NCI-H69 (cell line): ENCODE measurements at places on chromosomes 7 and 10.
A peak's percentile ranks its signal among the peaks of the same experiment; 100 is the strongest.

DNA sequence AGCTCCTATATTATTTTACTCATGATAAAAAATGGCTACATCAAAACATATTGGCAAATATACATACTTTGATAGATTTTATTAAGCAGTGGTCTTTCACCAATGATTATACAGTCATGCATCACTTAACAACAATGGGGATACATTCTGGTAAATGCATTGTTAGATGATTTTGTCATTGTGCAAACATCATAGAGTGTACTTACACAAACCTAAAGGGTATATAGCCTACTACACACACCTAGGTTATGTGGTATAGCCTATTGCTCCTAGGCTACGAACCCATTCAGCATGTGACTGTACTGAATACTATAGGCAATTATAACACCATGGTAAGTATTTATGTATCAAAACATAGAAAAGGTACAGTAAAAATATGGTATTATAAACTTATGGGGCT, 98.9 kb upstream of the IL6 start:
- DNase-seq = peak; percentile 79

DNA sequence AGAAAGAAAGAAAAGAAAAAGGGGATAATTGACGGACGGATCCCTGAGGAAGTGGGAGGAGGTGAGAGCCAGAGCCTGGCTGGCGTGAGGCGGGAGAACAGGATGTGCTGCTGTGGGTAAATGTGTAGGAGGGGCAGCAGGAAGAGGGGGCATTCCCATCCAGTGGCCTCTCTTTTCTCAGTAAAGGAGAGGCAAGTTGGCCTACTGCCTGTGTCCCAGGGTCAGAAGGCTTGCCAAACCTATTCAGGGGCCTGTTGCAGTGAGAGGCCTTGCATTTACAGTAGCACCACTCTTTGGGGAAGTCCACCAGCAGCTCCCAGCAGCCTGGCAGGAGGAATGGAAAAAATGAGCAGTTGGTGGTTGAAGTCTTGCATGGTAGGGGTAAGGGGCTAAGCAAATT, 26.6 kb upstream of the ASCC1 start:
- DNase-seq = no peak

DNA sequence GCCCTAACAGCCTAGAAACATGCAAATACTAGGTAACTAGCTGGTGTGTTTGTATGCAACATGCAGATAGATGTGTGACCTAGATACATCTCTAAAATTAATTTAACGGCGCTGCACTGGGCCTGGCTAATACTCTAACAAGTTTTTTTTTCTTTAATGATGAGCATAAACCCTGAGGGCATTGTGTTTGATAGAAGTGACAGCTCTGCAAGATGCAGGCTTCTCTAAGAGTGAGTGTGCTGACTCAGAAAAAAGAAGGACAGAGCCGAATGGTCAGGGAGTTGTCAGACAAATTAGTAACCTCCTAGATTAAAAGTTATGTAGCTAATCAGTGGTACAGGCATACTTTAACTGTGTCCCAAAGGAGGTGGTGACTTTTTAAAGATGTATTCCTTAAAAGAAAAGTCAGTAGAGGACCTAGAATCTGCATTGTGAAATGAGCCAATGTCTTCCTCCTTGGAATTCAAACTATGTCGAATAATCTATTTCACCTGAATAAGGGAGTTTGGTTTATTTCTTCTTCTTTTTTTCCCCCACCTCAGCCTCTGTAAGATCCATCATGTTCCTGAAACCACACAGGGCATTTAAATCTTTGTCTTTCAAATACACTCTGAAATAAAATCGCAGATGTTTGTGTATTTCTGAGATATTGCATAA, 315.1 kb downstream of the GFRA1 start:
- DNase-seq = no peak

- no peak for DNase-seq
Measured at GRCh38 chr7:131637859-131638258, 81.4 kb upstream of the PODXL start.

DNA sequence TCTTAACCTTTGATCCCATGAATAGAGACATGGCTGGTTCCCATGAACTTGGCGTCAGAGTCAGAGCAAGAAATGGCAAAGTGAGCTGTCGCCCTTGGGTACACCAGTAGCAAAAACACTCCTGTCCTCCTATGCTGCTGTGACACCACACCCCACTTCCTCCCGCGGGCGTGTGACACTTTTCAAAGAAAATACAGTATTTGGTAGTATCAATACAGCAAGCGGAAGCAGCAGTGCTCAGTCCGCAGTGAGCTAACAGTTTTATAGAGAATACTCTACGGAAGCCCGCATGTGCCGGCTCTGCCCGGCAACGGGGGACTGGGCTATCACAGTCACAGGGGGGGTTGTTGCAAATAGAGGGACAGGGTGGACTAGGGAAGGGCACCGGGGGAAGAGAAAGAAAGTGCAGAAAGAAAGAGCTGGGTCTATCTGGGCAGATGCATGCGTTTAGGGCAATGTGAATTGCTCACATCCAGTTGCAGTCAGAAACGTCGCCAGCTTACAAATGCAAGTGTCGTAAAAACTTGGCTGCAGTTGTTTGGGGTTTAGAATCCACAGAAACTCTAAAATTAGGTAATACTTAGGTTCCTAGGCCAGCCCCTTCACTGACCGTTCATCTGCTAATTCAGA, 49.8 kb downstream of the PRKCQ start:
- no peak for DNase-seq

DNA sequence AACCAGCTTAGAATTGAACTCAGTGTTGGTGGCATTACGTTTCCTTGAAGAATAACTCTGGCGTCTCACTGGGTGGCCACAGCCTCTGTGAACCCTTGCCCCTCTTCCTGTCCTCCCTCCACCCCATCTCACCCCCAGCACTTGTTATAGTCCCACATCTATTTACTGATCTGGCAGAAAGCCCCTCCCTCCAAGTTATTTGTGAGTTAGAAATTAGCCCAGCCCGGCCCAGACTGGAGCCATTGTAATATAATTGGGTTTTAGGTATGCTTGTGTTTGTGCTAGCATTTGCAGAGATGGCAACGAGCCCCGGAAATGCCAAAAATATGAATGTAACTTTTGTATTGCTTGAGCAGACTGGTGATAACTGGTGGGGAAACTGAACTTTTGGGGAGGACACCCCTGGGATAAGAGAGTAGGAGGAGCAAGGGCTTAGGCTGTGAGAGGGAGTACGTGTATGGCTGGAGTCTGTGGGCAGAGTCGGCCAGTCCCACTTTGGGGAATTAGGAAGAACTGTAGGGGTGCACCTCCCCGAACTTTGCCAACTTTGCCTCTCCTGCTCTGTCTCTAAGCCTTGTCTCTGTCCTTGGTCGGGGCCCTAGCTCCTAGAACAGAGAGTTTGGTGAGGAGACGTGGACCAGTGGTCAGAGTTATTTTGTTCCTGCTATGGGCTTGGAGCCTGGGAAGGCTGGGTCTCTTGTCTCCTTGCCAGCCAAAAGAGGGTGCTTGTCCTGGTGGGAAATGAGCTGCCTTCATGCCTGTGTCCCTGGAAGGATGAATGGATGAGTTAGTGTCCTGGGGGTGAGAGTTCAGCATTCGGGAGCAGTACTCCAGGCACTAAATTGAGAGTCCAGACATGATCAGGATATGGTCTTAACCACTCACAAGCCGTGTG, 19.3 kb upstream of the TRIM8 start:
- DNase-seq = no peak

GRCh38 chr10:66767707-66768106, 158.1 kb upstream of the LRRTM3 start:
- no peak for DNase-seq
